ENCODE measurements at places on chromosomes 4 and X. TPM values are rescaled to one million over a fixed set of nuclear protein-coding genes. Genes with fewer than 3 reads are reported as not detected.

- no peaks in the 10 kb centered on the region for H3K4me1 ChIP-seq
- H3K4me3 ChIP-seq: no peak overlapping the region
- H3K27me3 ChIP-seq: no peaks in the 10 kb centered on the region
- no peaks in the 10 kb centered on the region for H3K36me3 ChIP-seq
Observed at GRCh38 chrX:46381630-46382029, 163.6 kb downstream of the ZNF674 start.

GRCh38 chr4:114698231-114698630, 99.6 kb downstream of the UGT8 start:
- H3K27ac ChIP-seq: no peak overlapping the region
- H3K27me3 ChIP-seq: no peaks in the 10 kb centered on the region
- no peak for DNase-seq
- no peak overlapping the region for H3K4me3 ChIP-seq

DNA sequence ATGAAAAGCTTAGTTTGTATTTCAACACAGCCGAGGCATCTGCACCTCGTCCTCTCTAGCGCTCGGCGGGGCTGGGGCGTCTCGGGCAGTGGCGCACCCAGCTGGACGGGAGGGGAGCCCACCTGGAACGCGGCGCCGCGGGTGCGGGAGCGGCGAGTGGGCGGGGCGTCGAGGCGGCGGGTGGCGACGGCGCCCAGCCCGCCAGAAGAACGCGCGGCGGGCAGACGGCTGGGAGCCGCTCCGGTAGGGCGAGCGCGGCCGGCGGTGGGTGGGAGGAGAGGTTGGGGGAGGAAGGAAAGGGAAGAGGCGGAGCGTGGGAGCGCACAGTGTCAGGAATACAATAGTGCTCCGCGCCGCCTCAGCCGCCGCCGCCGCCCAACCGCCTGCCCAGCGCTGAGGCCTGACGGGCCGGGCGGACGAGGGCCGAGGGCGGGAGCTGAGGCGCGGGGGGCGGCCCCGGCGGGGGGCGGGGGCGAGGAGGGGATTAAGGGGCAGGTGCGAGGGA, at the start of gene JADE3:
Gene JADE3, plus strand, starts transcription at position 324 of the 505 bp plus-strand sequence. CDS start 72,474 bp downstream, outside the sequence.
- H3K4me3 ChIP-seq: peak within 1 kb of the TSS; percentile 75
- H3K4me1 ChIP-seq: no peaks in the 10 kb centered on the region
- DNase-seq: peak; percentile 93
- H3K27me3 ChIP-seq: no peaks in the 10 kb centered on the region

- DNase-seq: no peak
- H3K4me3 ChIP-seq: no peak overlapping the region
- H3K27ac ChIP-seq: no peak overlapping the region
- no peaks in the 10 kb centered on the region for H3K36me3 ChIP-seq
- H3K27me3 ChIP-seq: no peaks in the 10 kb centered on the region
Observed at GRCh38 chrX:121151293-121151692, 103.9 kb downstream of the GLUD2 start.

DNA sequence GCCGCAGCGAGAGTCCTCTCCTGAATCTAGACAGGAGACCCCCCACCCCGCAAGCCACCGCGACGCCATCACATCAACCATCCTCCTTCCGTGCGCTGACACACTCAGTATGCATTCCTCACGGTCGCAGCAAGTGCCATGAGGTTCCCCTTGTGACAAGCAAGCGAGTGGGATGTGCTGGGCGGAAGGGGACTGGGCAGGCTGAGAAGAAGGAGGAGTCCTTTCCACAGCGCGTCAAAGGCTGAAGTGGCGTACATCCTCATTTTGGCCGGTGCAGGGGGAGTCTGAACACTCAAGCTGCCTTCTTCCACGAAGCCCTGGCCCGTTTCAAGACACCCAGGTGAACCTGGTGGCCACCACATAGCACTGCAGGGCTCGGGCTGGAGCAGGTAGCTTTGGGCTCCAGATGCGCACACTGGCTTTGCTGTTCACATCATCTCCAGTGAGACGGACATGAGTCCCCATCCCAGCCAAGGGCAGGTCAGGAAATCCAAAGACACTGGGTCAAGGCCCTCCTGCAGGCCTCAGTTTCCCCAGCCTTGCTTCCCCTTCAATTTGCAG, 30.4 kb downstream of the CCNQ start:
- H3K27me3 ChIP-seq: no peaks in the 10 kb centered on the region
- H3K4me1 ChIP-seq: no peaks in the 10 kb centered on the region
- H3K4me3 ChIP-seq: no peak overlapping the region
- no peak overlapping the region for H3K27ac ChIP-seq
- DNase-seq: no peak

GRCh38 chrX:44061968-44062614, 88.9 kb upstream of the NDP start:
- H3K27ac ChIP-seq: no peak overlapping the region
- no peak for DNase-seq
- H3K4me3 ChIP-seq: no peak overlapping the region
- no peaks in the 10 kb centered on the region for H3K4me1 ChIP-seq
- H3K36me3 ChIP-seq: no peaks in the 10 kb centered on the region
- H3K27me3 ChIP-seq: no peaks in the 10 kb centered on the region

DNA sequence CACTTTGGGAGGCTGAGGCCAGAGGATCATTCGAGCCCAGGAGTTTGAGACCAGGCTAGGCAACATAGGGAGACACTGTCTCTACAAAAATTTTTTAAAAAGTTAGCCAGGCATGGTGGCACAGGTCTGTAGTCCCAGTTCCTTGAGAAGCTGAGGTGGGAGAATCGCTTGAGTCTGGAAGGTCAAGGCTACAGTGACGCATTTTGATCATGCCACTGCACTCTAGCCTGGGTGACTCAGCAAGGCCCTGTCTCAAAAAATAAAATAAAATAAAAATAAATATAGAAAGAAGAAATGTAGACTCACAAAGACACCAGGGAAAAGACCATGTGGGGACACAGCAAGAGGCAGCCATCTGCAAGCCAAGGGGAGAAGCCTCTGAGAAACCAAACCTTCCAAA, 42.3 kb upstream of the SLC7A3 start:
- no peak overlapping the region for H3K27ac ChIP-seq
- no peaks in the 10 kb centered on the region for H3K36me3 ChIP-seq
- H3K4me1 ChIP-seq: no peaks in the 10 kb centered on the region
- DNase-seq: no peak
- H3K4me3 ChIP-seq: no peak overlapping the region

DNA sequence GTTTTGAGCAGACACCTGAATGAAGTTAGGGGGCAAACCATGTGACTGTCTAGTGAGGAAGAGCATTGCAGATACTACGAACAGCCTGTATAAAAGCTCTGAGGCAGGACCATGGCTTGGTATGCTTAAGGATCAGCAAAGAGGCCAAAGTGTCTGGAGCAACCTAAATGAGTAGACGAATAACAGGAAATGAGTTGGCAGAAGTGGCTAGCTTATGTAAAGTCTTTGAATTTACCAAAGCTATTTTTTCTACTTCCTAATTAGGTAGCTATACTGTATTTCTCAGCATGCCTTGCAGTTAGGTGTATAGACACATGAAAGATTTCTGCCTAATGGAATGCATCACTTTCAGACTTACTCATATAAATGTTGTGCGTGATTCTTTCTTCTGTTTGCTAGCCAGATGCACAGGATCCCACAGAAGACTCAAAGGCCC, 9.3 kb upstream of the GPRIN3 start:
- peaks cover 5% of the 10 kb centered on the region for H3K4me1 ChIP-seq
- H3K27ac ChIP-seq: peak overlapping the region; percentile 23
- H3K4me3 ChIP-seq: no peak overlapping the region
- H3K27me3 ChIP-seq: no peaks in the 10 kb centered on the region
- peak; percentile 40 for DNase-seq
- H3K36me3 ChIP-seq: no peaks in the 10 kb centered on the region

GRCh38 chr4:4334798-4335520, 44.9 kb downstream of the ZBTB49 start:
- DNase-seq: peak; percentile 67
- no peaks in the 10 kb centered on the region for H3K27me3 ChIP-seq
- H3K4me1 ChIP-seq: no peaks in the 10 kb centered on the region
- H3K36me3 ChIP-seq: no peaks in the 10 kb centered on the region

DNA sequence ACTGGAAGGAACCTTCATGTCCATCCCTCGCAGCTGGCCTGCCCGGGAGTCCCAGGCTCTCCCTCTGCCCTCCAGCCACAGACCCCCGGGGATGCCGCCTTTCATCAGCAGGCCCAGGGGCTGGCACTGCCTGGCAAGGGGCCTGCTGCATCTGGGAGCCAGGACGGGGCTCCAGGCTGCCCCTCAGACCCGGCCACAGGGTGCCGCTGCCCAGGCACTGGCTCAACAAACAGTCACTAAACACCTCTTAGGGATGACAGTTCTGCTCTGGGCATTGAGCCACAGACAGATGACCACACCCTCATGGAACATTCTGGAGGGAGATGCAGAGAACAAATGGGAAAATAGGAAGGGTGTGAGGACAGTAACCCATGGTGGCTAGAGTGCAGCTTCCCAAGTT, 109.3 kb downstream of the HMX1 start:
- no peak overlapping the region for H3K4me3 ChIP-seq
- no peak overlapping the region for H3K27ac ChIP-seq
- no peak for DNase-seq
- no peaks in the 10 kb centered on the region for H3K36me3 ChIP-seq
- H3K4me1 ChIP-seq: no peaks in the 10 kb centered on the region

- H3K27me3 ChIP-seq: no peaks in the 10 kb centered on the region
- H3K4me3 ChIP-seq: no peak overlapping the region
- no peak for DNase-seq
- no peak overlapping the region for H3K27ac ChIP-seq
- no peaks in the 10 kb centered on the region for H3K36me3 ChIP-seq
- no peaks in the 10 kb centered on the region for H3K4me1 ChIP-seq
Observed at GRCh38 chrX:88886908-88887307, 139.9 kb downstream of the CPXCR1 start.

DNA sequence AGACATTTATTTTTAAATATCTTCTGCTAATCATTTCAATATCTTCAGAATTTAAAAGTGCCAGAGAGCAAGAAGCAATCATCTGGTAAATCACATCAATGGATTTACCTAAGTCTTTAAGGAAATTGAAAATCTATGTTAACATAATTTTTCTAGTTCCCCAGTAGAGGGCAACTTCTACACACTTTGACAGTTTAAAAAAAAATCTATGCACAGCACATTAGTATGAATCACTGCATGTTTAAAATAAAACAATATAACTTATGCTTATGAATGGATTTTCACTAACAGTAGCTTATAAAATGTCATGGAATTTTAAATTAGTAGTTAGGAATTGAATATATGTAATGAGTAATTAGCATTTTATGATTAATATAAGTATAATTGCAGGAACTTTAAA, 126.5 kb downstream of the REELD1 start:
- no peaks in the 10 kb centered on the region for H3K36me3 ChIP-seq
- no peak for DNase-seq
- H3K27ac ChIP-seq: no peak overlapping the region
- H3K27me3 ChIP-seq: no peaks in the 10 kb centered on the region
- no peak overlapping the region for H3K4me3 ChIP-seq

DNA sequence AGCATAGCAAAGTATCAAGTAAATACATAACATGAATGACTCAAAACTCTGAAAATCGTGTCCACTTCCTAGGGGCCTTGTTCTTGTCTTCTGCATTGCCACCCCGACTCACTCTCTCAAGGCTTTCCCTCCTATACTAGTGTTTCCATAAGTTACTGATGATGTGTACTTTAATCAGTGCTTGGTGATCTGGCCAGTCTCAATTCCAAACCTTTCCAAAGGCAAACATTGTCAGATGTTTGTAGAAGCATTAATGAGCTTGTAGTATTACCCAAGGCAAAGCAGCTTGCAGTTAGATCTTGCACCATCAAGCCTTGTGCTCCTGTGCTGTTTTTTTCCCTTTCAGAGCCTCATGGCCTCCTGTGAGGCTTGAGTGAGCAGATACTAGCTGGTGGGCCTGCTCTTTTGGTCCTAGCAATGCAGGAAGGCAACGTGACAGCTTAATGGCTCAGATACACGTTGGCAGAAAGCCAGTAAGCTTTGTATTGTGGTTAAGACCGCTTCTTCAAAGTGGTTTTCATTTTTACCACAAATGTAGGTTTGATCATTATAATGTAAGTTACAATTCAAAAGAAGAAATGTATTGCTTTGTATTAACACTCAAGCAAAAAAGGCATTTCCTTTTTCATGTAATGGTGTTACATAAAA, 51.8 kb downstream of the RBPJ start:
- peaks cover 31% of the 10 kb centered on the region for H3K4me1 ChIP-seq
- H3K27me3 ChIP-seq: no peaks in the 10 kb centered on the region
- H3K36me3 ChIP-seq: no peaks in the 10 kb centered on the region
- no peak overlapping the region for H3K27ac ChIP-seq

DNA sequence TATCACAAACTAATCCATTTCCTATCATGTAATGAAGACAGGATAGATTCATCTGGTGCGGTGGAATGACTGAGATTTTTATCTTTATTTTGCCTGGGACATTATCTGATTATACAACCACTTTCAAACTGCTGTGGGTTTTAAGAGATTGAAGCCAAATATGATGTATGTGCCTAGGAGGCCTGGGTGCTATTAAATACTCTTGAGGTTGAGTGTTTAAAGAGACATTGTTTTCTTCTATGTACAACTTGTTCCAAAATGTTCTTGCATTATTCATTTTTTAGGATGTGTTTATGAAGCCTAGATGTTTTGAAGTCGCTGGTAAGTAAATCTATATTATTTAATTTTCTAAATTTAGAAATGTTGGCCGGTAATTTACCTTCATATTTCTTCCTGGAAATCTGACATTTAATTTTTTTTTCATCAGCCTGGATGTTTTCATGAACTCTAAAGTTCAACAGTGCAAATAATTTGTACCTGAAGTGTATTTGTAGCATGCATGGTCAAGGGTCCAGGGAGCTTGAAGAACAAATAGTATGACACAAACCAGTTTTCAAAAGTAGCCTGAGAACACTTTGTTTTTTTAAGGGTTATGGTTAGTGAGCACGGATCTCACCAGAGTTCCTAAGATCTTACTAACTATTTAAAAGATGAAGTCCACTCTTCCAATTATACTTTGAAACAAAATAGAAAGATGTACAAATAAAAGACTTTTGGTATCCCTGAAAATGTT, 72.8 kb upstream of the ATP8A1 start:
- H3K27me3 ChIP-seq: no peaks in the 10 kb centered on the region
- no peaks in the 10 kb centered on the region for H3K36me3 ChIP-seq
- H3K4me1 ChIP-seq: no peaks in the 10 kb centered on the region
- H3K27ac ChIP-seq: no peak overlapping the region
- no peak for DNase-seq

DNA sequence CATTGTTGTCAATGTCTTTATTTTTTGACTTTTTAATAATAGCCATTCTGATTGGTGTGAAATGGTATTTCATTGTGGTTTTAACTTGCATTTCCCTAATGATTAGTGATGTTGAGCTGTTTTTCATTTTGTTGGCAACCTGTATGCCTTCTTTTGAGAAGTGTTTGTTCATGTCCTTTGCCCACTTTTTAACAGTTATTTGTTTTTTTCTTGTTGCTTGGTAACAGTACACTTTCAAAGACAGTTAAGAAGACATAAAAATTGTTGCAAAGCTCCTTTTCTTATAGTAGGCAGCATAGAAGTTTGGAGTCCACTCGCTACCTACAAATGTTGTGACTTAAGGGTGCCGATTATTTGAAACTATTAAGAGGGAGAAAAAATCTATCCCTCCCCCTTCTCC, 48.7 kb upstream of the SLC7A11 start:
- H3K4me1 ChIP-seq: no peaks in the 10 kb centered on the region
- DNase-seq: no peak
- H3K36me3 ChIP-seq: no peaks in the 10 kb centered on the region
- no peak overlapping the region for H3K27ac ChIP-seq
- no peak overlapping the region for H3K4me3 ChIP-seq

- H3K27ac ChIP-seq: no peak overlapping the region
- H3K4me3 ChIP-seq: no peak overlapping the region
- H3K4me1 ChIP-seq: no peaks in the 10 kb centered on the region
- H3K27me3 ChIP-seq: no peaks in the 10 kb centered on the region
Observed at GRCh38 chrX:14528629-14529289, 577 bp upstream of the GLRA2 start.

GRCh38 chr4:177408023-177408422, 34.2 kb downstream of the AGA start:
- no peak overlapping the region for H3K27ac ChIP-seq
- no peaks in the 10 kb centered on the region for H3K36me3 ChIP-seq
- H3K27me3 ChIP-seq: no peaks in the 10 kb centered on the region

Gene NOX1
- not detected for total RNA-seq

Gene PWWP3B
- 1.2 TPM for total RNA-seq
